Activated CD4-positive, alpha-beta T cell treated with anti-CD3 and anti-CD28 coated beads, Interleukin-2, amount 50 U/mL, for 16 hours (primary cell): ENCODE measurements at places on chromosomes 2 and 18.

DNA sequence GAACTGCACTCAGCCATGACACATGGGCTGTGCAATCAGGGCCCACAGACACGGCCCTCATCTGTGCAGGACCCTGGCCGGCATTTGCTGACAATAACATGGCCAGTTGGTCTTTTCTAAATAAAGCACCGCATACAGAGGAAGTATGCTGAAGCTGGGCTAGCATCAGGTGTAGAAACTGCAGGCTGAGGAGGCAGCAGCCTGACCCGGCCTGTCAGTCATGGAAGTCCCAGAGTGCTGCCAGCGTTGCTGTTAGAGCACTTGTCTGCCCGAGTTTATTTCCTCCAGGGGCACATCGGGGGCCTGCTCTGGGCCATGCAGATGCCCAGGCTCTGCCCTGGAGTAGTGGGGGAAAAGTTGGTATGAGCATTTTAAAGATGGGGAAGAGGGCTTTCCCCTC, 4.1 kb upstream of the PTPN18 start:
- DNase-seq: no peak

DNA sequence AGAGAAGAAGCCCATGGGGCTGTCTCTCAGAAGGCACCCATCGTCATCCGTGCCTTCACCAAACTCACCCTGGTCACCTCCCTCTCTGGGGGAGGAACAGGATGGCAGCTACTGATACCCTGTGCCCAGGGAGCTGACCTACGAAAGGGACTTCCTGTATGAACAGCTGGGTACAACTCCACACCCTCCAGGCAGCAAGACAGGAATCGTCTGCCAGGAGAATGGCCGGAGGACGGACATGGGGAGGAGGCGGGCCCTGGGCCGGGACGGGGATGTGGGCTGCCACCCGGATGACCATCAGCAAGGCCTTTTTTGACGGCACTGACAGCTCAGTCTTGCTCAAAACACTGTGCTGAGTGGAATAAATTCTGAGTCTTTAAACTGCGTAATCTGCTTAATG, 243.6 kb downstream of the HDAC4 start:
- no peak for DNase-seq

GRCh38 chr2:156399224-156399949, 36.8 kb upstream of the GPD2 start:
- no peak for DNase-seq

DNA sequence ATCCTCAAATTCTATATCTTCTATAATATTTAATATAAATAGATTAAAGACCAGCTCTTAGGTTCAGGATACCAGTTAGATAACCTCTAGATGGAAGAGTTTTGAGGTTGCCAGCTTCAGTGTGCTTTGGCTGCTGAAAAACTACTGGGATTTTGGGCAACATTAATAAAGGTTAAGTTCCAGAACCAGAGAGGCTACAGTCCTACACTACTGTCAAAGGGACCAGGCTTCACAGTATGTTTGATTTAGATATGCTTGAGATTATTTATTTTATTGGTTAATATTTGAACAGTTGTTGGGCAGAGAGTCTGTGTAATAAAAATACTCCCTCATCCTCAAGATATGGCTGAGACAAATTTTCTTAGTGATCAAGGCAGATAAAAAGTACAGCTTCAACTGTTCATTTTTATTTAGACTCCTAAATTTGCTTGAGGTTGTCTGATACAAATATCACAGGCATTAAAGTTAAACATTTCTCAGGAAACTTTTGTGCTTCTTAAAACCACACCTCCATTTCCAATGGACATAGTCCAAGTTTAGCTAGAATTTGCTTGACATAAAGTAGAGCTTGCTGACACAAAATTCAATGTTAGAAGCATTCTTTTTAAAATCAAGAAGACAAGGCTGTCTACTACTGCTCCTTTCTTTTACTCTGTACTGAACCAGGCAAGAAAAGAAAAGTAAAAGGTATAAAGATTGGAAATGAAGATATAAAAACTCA, 19.7 kb upstream of the TMEM17 start:
- DNase-seq: no peak

DNA sequence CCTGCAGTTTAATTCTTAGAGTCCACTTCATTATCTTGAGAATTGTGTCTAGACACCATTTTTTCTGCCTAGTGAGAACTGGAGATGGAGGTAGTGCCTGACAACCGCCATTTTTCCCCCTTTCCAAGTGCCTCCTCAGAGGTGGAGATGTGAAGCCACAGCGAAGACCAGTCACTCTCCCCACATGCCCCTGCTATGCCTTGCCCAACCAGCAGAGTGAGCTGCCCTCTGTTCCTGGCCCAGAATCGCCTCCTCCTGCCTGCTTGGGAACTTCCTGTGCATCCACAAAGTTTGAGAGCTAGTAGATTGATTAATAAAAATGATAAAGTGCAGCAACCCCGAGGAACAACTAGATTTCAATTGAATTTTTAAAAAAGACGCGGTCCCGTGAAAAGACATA, 123.3 kb downstream of the CLIP4 start:
- peak; percentile 14 for DNase-seq

DNA sequence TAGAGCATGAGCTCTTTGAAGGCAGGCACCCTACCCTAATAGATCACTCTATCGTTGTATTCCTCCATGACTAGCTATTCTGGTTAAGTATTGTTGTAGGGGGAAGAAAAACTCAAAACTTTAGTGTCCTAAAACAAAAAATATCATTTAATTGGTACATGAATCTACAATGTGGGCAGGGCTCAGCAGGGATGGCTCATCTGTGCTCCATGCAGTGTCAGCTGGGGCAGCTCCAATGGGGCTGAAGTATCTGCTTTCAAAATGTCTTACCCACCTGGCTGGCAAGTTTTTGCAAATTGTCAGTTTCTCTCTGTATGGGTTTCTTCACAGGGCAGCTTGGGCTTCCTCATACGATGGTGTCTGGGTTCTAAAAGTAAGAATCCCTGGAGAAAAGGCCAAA, 83.2 kb upstream of the ITGA6 start:
- DNase-seq: no peak

GRCh38 chr2:215503381-215503780, 67.5 kb upstream of the FN1 start:
- DNase-seq: no peak

GRCh38 chr2:57146951-57147350, 899.7 kb upstream of the VRK2 start:
- no peak for DNase-seq
